ENCODE measurements at places on chromosomes 3 and 15. TPM values are rescaled to one million over a fixed set of nuclear protein-coding genes. Genes with fewer than 3 reads are reported as not detected.

- DNase-seq: no peak
Measured at GRCh38 chr3:22419261-22419660, 668.3 kb upstream of the ZNF385D start.

DNA sequence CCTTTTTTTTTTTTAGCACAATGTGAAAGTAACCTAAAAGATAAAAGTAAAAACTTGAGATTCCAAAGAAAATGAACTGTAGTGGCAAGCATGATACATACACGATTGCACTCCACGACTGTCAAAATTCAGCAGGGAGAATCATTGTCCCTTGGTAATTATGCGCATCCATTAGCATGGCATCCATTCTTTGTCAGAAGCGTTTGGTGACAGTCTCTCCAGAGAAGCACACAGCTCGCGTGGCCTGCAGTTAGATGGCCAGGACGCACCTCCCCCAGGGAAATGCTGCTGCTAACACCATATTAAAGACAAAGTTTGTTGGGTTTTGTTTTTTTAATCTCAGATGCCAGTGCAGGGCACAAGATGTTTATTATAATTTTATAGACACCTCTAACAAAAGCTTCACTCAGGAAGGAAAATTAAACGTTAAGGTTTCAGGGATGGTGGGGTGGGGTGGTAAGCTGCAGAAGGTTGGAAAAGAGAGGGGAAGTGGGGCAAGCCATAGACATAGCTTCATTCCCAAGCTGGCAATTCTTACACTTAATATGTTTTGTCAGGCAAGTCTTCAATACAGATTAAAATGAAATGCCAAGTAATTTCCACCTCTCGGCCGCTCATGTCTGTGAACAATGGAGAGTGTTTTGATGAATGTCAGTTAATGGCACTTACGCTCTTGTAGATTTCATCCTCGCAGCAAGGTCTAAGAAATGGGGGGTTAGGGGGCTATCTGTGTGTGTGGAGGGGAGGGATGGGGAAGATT, 142.8 kb upstream of the TOPAZ1 start:
- no peak for DNase-seq

DNA sequence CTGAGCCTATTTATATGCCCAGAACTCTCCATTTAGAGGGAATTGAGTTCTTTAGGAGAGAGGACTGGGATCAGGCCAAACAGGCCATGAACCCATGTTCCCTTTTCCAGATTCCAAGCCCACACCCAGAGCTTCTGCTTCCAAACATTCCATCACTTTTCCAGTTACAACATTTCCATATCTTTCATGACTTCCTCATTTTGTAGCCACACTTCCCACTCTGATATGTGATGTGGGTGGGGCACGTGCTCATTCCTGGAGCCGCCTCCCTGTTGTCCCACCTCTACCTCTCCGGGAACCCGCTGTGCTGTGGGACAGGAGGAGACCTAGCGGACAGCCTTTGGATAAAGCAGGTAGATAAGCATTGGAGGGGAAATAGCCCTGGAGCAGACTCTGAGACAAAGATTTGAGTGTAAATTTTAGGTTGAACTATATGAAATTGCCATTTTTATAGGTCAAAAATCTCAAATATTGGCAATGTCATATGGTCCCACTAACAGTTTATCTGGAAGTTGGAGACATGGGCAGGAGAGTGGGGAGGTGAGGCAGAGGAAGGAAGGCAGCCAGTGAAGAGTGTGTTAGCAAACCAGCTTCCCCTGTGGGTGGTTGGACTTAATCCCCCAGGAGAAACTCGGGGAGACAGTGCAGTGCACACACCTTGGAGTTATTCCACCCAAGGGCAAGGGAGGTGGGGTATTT, 31.8 kb downstream of the CYP8B1 start:
- DNase-seq: no peak

- peak; percentile 1 for DNase-seq
Measured at GRCh38 chr15:94478763-94479162, 247.4 kb downstream of the MCTP2 start.

DNA sequence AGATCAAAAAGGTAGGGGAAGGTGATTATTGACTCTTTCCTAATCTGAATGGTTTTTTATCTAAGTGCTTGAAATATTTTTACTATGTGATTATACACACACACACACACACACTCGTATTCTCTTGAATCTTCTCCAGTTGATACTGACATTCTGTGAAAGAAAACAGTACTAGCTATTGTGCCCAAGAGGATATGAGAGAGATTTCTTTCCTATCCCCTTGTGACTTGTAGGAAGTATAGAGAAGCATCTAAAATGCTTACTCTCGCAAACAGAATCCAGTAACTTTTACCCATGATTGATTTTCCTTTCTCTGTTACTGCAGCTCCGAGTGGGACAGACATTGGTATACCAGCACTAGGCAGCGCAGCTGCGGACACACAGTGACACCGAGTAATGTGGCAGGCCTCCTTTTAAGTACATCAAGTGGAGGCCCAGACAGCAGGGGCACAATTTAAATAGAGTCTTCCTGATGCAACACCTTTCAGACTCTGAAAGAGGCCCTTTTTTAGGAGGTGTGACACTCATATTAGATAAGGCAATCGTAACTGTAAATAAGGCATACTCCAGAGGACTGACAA, 421.0 kb upstream of the CNTN4 start:
- DNase-seq: no peak

The FAN1 gene
- polyA plus RNA-seq: 15.8 TPM

The GAP43 gene
- polyA plus RNA-seq: 0.14 TPM

The DUT gene
- 449 TPM for polyA plus RNA-seq

DNA sequence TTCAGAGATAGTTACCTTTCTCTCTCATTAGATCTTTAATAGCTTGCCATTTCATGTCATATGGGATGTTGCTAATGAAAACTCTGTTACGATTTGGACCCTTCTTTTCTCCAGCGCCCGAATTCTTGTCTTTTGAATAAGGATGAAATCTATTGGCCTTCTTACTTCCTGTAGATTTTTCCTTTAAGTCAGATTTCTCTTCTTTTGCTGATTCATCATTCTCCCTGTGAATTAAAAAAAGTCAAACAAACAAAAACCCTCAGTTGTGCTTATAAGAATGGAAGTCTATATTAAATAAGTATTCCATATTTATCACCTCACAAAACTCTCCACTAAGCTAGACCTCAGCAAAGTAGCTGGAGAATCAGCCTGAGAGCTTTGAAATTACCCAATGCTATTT, 9.5 kb downstream of the MYEF2 start:
- DNase-seq: no peak

The RNF111 gene
- polyA plus RNA-seq: 20.5 TPM

The GHRL gene
- polyA plus RNA-seq: 1.2 TPM

DNA sequence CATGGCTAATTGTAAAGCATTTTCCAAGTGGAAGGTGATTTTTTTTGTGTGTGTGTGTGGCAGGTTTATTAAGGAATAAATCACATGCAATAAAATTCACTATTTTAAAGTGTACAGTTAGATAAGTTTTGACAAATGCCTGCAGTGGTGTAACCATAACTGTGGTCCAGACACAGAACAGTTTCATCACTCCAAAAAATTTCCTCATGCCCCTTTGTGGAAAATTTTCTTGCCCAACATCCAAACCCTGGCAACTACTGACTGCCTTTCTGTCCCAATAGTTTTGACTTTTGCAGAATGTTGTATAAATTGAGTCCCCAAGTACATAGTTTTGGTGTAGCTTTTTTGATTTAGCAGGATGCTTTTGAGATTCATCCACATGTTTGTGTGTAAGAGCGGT, 135.1 kb upstream of the KLHL25 start:
- DNase-seq: no peak

The PRTG gene
- polyA plus RNA-seq: 0.25 TPM

DNA sequence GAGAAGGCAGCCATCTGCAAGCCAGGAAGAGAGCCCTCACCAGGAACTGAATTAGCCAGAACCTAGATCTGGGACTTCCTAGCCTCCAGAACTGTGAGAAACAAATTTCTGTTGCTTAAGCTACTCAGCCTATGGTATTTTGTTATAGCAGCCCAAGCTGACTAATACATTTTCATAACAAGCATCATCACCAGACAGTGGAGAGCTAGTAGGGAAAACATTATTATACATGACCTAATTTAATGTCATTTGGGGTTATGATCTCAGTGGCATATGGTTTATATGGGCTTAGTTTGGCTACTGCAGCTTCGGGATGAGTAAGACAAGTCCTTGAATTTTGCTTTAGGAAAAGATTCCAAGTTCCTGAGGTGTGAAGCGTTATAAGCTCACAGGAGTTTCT, 35.6 kb downstream of the LNP1 start:
- no peak for DNase-seq

The TRH gene
- polyA plus RNA-seq: not detected

DNA sequence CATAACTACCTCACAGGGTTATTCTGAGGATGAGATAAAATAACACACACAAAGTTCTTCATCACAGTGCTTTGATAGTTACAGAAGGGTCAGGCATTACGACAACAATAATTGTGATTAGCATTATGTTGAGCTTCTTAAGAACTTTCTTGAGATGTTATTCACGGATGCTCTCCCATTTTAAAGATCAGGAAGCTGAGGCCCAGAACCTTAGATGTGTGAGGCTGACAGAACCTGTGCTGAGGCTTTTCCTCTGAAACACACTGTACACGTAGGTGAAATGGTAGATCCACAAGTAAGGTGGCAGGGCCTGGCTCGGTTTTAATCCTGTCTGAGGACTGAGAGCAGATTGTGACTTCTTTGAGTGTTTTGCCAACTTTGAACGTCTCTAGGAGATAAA, 211.2 kb upstream of the BHLHE40 start:
- DNase-seq: no peak

GRCh38 chr15:37009288-37009687, 91.1 kb downstream of the MEIS2 start:
- no peak for DNase-seq

DNA sequence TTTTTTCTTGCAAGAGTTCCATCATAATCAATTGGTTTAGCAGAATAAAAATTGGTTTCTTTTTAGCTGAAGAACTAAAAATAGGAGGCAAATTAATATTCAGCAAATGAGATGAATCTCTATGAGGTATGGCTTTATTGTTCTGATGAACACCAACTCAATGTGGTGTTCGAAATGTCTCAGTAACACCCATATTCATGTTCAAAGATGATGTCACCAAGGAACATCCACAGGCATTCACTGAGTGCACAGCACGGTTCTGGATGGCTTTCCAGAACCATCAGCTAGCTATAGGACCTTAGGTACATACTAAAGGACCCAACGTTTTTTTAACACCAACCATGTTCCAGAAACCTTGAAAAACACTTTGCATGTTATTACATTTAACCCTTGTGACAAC, 42.7 kb downstream of the CCNL1 start:
- no peak for DNase-seq

- DNase-seq: no peak
Measured at GRCh38 chr3:153273767-153274435, 111.9 kb downstream of the RAP2B start.

DNA sequence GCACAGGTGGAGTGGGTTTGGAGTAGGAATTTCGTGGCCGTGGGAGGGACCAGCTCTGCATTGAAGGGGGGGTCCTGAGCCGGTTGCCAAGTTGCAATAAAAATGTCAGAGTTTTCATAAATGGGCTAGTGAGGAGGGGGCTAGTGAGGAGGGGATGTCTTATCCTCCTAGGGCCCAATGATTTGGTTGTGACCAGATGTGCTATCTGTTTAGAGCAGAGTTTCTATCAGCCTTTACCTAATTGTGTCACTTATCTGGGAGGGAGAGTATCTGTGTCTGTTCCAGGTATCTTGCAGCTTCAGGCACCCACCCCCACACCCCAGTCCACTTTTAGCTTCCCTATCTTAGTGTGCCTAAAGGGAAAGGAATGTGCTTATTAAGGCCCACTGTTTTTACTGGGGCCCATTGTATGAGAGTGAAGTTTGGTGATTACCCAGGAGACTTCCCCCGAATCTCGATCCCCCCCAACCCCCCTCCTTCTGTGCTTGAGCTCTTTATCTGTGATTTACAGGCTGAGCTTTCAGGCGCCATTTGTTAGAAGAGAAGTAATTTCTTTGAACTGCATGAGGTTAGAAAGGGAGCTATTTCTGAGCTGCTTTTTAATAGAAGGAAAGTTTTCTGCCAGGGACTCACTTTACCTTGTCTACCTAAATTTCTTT, 42.6 kb downstream of the PPCDC start:
- no peak for DNase-seq

The CDHR4 gene
- not detected for polyA plus RNA-seq

DNA sequence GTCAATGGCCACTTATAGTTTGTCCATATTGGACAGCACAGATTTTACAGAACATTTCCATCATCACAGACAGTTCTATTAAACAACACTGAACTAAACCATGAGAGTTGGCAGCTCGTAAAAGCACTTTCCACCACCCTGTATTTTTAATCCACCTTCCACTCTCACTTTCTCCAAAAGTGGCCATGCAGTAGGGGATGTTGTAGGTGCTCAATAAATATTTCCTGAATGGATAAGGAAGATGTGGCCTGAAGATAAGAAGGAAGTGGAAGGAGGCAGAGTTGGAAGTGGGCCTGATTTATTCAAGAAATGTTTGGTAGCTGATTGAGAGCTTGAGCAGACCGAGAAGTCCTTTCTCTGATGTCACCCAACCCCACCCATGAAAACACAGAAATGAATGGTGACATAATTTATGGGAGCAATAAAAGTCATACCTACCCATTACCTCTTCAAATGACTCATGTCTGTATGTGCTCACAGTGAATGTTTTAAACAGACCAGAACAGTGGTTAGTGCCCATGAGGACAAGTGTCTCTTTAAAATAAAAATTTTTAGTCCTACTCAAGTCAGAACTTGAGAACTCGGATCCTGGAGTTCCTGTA, 39.6 kb upstream of the CTNNB1 start:
- no peak for DNase-seq

The SI gene
- polyA plus RNA-seq: not detected

The POLR2M gene
- 22.4 TPM for polyA plus RNA-seq

DNA sequence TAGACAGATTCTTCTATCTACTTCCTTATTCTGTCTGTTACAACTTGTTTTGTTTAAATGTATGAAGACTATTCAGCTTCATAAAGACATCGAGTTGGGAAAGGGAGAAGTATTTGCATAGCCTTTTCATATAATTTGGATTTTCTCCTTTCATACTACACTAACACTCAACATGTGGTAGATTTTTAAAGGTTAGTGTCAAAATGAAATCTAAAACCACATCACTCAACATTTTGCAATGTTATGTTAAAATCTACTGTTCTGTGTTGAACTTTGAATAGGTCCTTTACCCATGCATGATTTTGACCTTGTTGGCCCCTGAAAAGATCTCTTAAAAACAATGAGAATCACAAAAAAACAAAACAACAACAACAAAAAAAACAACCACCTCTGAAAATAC, 860.9 kb downstream of the ROBO1 start:
- no peak for DNase-seq

- no peak for DNase-seq
Measured at GRCh38 chr3:79994397-79994796, 226.6 kb upstream of the ROBO1 start.

DNA sequence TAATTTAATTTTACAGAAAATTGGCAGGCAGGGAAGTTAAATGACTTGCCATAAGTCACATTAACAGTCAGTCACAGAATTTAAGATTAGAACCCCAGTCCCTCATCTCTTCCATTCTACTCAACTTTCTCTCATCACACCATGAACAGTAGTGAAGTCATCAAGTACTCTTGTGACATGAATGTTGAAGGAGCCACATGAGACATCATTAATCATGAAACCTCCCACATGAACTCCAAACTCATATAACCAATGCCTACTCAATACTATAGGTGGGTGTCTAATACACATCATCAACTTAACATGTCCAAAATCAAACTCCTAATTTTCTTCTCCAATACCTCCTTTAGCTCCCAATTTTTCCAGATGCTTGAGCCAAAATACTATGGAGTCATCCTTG, 19.5 kb downstream of the PHC3 start:
- no peak for DNase-seq

- DNase-seq: no peak
Measured at GRCh38 chr3:72950372-72950771, 46.2 kb upstream of the PPP4R2 start.

Data from GM12878 (cell line).